Activated naive CD8-positive, alpha-beta T cell treated with anti-CD3 and anti-CD28 coated beads, Interleukin-2, amount 50 U/mL, for 16 hours (primary cell): ENCODE measurements at places on chromosomes 5 and 9.

- no peak for DNase-seq
Measured at GRCh38 chr5:17222664-17223063, 5.2 kb downstream of the BASP1 start.

DNA sequence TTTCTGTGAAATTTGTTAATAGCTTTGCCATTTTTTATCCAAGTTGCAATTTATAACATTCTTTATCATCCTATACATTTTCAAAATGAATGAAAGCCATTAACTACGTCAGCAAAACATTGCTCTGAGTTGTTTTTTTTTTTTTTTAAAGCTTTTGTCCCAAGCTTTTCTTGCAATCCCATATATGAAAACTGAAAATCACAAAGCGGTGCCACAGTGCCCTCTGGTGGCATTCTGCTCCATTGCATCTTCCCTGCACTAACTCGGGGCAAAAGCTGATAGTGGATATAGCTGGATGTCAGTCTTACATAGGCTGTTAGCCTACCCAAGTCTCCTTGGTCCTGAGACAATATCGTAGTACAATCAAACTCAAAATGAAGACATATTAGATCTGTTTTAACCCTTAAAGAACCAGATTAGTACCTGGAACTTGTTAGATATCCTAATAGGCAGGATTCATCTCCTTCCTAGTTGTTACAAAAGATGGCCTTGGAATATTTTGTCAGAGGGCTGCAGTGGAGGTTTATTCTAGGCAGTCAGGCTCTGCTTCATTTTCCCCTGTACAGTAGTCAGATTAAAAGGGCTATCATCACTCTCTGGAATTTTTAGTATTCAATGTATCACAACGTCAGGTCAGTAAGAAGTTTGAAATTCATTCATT lies 669.9 kb downstream of the PTPRD start:
- DNase-seq: no peak

DNA sequence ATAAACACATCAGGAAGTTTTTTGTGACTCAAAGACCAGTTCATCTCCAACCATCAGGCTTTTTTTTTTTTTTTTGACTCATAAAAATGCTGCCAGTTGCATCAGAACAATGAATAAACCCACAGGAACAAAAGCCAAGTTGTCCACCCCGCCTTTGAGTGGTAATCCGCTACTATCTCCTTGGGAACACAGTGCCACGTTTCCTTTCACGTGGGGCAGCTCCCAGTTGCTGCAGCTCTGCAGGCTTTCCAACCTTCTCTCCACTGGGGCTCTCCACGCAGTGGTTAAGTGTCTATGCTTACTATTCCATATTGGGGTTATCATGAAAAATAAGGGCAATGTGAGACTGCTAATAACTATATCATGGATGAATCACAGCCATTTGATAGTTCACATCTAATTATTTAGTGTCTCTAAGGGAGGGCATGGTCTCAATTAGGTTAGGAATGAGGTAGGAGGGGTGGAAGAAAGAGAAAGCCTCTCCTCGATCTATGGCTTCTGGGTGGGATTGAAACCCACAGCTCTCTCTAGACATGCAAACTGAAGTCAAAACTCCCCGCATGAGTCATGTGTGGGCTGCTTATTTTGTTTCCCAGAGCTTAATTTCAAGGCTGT lies 55.8 kb upstream of the ACTBL2 start:
- DNase-seq: no peak

GRCh38 chr5:153711755-153712154 lies 221.3 kb downstream of the GRIA1 start:
- DNase-seq: no peak

- no peak for DNase-seq
Measured at GRCh38 chr9:85129514-85129913, 460.0 kb downstream of the NTRK2 start.

GRCh38 chr5:4058899-4059298 lies 463.3 kb downstream of the IRX1 start:
- no peak for DNase-seq

DNA sequence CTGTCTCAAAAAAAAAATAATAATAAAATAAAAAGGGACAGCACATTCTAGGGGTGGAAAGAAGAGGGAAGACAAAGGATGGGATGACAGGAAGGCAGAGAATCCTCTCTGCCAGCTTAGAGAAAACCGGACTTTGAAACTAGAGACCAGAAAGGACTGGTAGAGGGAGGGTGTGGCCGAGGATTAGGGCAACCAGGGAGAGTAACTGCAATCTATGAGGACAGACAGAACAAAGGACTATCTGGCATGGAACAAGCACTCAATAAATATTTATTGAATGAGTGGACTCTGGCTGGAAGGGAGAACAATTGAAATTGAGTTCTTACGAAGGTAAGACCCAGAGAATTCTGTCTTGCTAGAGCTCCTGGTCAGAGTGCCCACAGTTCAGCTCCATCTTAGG lies 2.4 kb downstream of the GBA2 start:
- no peak for DNase-seq
